HuH-7.5 (cell line): ENCODE measurements at places on chromosomes 13 and 19.

DNA sequence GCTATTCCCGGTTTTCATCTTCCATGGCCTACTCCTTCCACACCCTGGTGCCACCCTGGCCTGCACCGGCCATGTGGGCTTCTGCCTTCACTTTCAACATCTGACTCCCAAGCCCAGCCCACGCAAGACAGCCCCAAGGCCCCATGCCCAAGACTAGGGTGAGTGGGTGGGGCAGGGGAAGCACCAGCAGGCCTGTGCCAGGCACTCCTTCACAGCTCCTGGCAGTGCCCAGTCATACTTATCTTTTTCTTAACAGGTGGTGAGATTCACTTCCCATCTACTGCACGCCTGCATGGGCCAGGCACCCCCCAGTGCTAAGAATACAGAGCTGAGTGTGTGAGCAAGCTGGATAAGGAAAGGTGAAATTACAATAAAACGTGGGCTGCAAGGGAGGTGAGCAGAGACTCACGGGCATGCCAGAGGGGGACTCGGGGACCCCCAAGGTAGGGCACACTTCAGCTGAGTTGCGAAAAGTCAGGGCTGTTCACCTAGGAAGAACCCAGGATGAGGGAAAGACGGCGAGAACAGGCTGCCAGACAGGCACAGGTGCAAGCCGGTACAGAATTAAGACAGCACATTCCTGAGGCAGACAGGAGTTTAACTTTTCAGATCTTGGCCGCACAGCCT lies 55.7 kb downstream of the COL4A1 start:
- no peak for DNase-seq

GRCh38 chr19:56367829-56368711 lies 25.3 kb downstream of the ZNF582 start:
- peak; percentile 82 for DNase-seq

GRCh38 chr19:29683009-29683408 lies 17.7 kb downstream of the PLEKHF1 start:
- DNase-seq, result no peak

- DNase-seq, result peak; percentile 98
Observed at GRCh38 chr19:752652-753517, 2.0 kb downstream of the MISP start.

- DNase-seq, result no peak
Observed at GRCh38 chr19:35204799-35205732, 23.5 kb downstream of the FAM187B start.

DNA sequence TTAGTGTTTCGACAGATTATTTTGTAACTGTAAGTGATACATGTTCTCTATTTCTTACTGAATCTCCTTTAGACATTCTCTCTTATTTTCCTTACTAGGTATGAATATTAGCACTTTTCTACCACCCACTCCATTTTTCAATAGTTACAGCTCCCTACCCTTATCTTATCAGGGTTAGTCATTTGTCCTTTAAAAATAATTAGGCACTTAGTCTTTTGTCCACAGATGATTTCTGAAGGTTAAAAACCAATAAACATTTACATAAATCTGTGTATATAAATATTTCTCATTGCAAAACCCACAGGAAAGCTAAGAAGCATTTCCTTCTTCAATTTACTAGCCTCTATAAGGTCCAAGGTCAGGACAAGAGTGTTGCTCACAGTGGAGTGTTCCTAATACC lies 624.1 kb upstream of the MIR17HG start:
- no peak for DNase-seq
